Keratinocyte (primary cell): ENCODE measurements at places on chromosomes 1 and 21.

DNA sequence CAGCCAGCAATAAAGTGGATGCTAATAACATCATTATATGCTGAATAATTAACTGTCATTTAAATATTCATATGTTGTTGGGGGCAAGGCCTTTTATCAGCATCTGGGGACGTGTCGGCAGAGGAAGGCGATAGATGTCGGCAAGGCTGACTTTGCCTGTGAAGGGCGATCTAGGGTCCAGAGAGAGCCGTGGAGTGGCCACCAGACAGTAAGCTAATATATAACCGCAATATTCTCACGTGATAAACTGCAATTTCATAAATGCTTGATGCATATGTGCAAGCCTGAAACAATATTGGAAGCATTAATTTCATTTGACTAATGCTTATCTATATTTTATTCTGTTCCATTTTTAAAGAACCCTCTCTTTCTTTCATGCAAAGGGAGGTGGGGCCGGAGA is 141.0 kb upstream of the POU3F1 start:
- DNase-seq, result no peak

DNA sequence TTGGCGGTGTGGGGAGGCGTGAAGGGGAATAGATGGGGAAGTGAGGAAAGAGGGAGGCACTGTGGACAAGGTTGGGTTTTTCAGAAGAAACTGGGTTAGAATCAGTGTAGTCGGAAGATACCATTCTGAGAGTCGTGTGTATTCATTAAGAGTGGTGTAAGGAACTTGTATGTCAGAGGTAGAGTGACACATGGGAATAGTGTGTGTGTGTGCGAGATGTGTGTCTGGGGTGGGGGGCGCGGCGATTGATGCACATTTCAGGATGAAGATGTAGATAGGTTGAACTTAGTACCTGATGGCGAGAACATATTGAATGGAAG is 878 bp downstream of the SMG7 start:
- no peak for DNase-seq

DNA sequence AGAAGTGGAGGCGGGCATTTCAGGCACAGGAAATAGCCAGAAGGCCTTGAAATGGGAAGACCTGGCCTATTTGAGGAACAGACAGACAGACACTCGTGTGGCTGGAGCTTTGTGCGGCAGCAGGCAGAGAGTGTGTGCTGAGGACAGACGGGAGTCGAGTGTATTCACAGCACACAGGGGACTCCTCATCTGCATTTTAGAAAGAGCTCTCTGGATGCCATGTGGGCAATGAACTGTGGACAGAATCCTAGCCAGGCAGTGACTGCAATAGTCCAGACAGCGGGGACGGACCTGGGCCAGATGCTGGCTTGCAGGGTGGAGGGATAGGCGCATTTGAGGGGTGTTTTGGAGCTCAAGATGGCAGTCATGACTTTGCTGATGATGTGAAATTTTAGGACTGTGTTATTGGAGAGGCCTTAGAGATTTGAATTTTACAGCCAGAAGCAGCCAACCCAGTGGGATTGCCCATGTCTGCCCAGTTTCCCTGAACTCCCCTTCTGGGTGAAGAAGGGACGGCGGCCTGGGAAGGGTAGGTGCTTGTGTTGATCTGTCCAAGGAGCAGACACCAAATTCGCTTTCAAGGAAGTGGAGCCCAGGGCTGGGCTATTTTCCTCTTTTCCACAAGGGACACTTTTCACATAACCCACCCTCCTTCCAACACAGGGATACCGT is 43.7 kb downstream of the CHAF1B start:
- no peak for DNase-seq

GRCh38 chr1:172818841-172819527 is 160.1 kb downstream of the FASLG start:
- DNase-seq, result no peak

DNA sequence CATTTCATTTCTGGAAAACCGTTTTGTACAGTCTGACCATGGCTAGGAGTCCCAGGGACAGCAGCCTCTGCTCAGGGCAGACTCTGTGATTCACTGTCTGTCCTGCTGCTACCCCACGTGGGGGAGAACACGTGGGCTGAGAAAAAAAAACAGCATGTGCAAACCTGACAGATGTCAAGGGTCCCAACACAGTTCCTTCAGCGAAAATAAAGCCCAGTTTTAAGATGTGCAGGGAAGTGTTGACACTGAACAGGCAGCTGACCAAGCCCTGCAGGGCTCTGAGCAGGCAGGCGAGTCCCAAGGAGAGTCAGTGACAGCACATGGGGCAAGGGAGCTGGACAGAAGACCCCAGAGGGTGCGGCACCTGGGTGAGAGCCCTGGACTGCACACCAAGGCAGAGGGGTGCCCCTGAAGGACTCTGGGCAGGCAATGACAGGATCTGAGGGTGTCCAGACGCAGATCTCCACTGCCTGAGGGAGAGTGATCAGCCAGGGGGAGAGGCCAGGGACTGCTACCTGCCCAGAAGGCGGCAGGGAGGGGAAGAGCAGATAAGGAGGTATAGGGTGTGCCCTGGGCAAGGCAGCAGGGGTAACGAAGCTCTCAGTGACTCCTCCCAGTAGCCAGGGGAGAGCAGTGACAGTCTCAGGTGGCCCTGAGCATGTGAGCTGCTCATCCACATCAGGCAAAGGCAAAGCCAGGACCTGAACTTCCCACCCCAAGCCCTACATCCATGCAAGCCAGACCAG is 5.1 kb upstream of the SPATC1L start:
- no peak for DNase-seq

DNA sequence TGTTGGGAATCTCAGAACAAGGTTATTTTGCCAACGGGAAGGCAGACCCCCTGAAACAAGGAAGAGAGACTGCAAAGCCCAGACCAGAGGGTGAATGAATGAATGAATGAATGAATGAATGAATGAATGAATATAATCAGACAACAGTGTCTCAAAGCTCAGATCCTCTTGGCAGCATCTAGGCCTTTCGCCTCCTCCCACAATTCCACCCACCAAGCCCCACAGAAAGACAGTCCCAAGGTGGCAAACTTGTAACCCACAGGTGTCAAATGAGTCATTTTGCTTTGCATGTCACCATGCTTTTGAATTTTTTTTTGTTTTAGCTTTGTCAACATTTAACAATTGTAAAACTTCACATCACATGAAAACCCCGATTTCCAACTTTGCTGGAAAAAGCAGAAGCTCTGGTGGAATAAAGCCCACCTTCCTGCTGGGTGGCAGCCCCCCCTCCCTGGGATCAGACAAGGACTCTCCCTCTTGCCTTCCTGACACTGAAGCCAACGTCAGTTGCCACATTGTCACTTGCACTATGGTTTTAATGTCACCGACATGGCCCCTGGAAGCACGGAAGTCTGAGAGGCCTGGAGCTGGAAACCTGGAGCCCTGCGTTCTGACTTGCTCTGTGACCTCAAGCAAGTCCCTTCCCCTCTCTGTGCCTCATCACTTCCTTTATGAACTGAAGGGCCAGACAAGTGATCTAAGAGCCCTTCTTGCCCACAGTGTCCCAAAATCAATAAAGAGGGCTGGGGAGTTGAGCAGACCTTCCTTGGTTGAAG is 134.6 kb upstream of the RUNX3 start:
- no peak for DNase-seq

- DNase-seq, result peak; percentile 41
Measured at GRCh38 chr1:23745515-23745914, 2.2 kb downstream of the ELOA start.

GRCh38 chr1:180947499-180947885 is 34.8 kb downstream of the KIAA1614 start:
- DNase-seq, result no peak
